ENCODE measurements at places on chromosomes 11 and 22.

GRCh38 chr22:43183496-43184277 is 3.2 kb downstream of the TTLL12 start:
- no peak for DNase-seq

DNA sequence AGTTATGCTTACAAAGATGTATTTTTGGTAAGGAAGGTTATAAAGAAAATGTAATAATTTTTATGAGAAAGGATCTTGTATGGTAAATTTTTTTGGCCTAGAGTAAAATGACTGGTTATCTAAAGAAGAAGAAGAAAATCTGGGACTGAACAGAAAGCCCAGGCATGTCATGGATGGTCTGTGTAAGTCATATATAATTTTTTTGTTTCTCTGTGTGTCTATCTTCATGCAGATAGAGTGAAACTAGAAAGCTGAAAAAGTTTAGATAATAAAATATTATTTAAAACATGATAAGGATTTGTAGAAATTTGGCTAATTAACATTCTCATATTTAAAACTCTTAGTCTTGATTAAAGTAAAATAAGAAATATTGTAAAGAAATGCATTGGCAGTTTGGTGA is 27.6 kb upstream of the MPEG1 start:
- DNase-seq, result no peak

- DNase-seq, result no peak
Measured at GRCh38 chr11:111123463-111124398, 121.8 kb upstream of the POU2AF2 start.

DNA sequence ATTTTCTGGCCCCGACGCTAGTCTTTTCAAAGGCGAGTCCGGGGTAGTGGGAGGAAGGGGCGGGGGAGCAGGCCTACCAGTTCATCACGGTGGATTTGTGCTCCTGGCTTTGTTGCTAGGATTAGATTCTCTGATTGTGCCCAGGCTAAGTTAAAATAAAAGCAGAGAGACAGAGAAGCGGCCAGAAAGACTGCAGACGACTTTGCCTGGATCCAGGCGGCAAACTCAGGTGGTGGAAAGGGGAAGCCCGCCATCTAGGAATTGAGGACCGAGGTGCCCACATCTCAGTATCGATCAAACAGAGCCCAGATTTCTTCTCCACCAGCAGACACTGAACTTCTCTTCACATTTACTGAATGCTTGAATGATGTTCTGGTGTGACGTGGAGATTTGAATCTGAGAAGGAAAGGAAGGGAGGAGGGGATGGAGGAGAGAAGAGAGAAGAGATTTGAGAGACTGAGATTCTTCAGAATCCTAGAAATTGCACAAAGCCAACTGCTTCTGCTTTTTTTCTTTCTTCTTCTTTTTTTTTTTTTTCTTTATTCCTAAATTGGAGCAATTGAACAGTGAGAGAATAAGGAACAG is 2.7 kb downstream of the FAT3 start:
- no peak for DNase-seq

DNA sequence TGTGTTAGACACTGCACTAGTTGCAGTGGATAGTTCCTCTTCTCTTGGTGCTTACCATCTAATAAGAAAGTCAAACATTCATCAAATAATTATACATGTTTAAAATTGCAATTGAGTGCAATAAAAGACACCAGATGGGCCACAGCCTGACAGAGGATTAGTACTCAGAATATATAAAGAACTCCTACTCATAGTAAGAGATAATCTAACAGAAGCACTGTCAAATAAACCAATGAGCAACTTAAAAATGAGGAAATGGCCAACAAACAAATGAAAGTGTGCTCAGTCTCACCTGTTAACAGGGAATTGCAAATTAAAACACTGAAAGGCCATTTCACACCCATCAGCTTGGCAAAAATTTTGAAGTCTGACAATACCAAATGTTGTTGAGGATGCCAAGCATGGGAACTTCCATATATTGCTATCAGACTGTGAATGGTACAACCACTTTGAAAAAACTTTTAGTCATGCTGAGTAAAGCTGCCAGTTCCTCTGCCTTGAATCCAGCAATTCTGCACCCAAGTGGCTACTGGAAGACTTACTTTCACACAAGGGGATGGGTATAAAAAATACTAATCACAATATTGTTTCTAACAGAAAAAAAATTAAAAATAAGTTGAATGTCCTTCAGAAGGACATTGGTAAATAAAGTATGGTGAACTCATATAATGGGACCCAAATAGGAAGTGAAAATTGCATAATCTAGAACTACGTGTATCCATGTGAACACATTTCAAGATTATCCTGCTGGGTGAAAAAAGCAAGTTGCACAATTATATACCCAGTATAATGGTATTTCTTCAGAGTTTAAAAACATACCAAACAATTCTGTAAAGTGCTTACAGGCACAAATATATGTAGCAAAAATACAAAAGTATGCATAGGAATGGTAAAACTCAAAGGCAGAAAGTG is 41.4 kb upstream of the CREB3L1 start:
- DNase-seq, result no peak

DNA sequence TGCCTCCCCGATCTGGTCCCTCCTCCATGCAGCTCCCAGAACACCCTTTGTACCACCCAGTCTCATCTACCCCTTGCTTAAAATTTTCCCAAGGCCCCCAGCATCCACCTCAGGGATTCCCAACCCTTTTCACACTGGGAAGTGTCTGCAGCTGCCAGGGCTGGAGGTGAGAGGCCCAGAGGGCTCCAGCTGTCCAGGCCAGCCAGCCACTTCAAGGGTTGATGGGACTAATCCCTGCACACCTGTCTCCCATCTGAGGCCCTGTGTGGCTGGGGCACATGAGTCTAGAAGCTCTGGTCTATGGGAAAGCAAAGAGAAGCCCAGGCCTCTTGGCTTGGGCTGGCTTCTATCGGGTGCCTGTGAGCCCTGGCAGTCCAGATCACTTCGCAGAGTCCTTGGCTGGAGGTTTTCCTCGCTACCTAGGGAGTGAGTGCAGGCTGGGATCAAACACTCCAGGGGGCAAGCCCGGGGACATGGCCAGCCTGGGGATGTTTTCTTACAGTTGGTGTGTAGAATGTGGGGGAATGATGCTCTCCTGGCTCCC is 41.1 kb upstream of the TPBGL start:
- no peak for DNase-seq

DNA sequence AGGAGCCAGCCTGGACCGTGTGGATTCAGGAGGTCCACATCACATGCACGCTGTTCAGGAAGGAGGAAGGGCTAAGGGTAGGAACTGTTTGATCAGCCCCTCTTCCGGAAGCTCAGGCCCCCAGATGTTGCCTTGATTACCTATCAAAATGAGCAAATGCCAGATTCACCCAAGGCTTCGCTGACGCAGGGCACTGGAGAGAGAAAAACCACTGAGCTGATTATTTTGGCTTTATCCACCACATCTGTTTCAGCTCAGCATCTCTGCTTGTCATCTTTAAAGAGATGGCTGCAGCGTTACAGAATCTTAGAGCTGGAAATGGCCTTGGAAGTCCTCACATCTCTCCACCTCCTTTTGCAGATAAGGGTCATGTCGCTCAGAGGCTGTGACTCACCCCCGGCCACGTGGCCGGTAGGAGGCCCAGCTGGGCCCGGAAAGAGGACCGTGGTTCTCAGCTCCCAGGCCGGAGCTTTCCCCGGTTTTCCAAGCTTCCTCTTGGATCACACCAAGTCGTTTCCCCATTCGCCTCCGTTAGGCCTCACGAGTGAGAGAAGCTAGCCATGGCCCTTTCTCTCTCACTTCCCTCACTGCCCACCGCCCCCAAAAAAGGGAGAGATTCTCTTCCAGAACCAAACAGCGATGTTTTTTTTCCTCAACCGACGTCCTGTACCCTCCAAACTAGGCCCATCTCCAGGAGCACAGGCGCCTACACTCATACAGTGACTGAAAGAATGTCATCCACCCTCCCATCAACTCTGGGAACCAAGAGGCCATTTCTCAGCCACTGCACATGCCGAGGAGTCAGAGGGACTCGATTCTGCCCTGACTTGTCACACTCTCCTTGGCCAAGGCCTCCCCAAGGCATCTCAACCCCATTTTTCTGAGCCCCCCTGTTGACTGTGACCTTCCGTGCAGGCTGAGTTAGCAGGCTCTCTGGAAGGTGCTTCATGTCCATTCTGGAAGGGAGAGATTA is 37.6 kb downstream of the LIF start:
- peak; percentile 83 for DNase-seq

DNA sequence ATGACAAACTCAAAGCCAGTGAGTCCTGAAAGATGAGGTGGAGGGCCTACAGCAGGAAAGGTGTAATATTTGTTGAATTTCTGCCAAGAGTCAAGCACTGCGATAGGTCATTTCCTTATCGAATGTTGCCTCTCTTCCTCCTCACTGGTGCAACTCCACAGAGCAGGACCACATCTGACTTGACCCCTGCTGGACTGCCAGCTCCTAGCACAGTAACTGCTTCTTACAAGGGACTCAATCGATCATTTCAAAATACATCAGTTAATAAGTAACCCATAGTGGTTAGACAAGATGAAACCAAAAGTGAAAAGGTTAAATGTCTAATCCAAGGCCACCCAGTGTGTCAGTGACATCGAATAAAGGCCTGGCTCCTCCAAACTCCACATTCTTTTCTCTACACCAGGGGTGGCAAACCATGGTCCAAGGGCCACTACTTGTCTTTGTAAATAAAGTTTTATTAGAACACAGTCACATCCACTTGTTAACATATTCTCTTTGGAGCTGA is 98.5 kb upstream of the CSNK2A3 start:
- no peak for DNase-seq

DNA sequence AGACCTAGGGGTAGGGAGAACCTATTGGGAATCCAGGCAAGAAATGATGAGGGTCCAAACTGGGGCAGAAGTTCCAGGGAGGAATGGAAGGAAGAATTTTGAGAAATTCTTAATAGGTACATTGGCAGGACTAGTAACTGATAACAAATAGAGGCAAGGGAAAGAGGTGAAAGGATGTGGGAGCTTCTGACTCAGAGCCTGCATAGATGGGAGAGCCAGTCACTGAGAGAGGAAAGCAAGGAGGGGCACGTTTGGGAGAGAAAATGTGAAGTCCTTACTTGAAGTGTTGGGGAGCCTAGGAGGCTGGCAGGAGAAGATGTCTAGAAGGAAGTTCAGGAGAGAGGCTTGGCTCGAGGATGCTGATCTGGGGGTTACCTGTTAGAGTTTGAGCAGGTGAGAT is 104.6 kb upstream of the NCAM1 start:
- no peak for DNase-seq

DNA sequence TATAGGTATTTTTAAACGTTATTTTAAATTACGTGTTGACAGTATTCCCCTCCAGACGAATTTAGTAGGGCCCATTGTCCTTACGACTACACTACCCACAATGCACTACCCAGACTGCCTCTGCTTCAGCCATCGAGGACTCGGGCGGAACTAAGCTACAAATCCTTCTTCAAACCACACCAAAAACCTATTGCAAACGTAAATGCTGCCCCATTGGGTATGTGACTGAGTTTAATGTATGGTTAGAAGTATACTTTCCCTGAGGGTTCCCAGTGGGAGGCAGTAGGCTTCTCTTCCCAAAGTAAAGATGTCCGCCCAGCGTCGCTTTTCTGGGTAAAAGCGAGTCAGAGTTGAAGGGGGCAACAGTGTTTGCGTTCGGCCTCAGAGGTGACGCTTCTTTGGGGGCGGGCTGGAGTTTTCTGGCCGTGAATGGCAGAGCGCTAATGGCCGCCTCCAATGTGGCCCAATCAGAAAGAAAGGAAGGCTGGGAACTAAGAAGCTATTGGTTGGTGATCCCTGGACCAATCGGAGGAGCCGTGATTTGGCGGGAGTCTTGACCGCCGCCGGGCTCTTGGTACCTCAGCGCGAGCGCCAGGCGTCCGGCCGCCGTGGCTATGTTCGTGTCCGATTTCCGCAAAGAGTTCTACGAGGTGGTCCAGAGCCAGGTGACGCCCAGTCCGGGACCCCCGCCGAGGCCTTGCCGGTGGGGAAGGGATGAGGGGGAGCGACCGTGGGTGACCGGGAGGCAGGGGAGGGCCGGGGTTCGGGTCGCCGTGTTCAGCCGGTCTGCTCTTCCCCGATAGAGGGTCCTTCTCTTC is at the start of gene CDC45:
CDC45 (plus strand) TSS at position 566 of the 818 bp plus-strand sequence; CDS start at position 615, 49 bp downstream.
- peak; percentile 95 for DNase-seq

GRCh38 chr11:69958308-69958707 is 119.8 kb upstream of the ANO1 start:
- DNase-seq, result no peak

GRCh38 chr11:54832676-54833075 is 126.0 kb downstream of the OR4A5 start:
- DNase-seq, result no peak

GRCh38 chr11:2328656-2329354 is 27.0 kb downstream of the TSPAN32 start:
- DNase-seq, result no peak

DNA sequence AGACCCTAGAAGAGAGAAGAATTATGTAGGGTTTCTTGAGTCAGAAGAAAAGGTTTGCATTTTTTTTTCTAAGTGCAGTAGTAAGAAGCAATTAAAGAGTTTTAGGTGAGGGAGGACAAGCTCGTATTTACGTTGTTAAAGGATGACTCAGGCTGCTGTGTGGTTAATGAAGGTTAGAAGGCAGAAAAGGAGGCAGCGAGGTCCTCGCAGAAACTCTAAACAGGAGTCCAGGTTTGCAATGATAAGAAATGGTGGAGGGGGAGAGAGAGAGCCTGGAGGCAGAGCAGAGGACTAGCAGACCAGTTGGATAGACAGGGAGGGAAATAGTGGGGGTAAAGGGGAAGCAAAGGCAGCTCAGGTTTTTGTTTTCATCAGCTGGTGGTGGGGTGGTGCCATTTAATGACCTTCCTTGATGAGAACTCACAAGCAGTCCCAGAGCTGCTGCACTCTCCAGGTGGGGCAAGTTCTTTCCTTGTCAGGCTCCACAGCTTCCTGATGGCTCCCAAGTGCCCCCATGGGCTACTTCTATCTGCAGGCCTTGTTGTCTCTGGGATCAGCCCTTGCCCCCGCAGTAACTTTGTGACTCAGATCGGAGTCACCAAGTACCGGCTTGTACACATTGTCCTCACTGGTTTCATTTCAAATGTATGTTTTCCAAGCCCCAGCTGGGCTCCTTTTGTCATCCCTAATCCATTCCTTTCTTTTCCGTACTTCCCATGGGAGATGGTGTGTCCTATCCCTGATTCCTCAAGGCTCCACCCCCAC is 8.3 kb upstream of the INSC start:
- DNase-seq, result no peak

GRCh38 chr11:6746086-6746618 is 25.6 kb downstream of the OR2AG2 start:
- no peak for DNase-seq

- peak; percentile 89 for DNase-seq
Measured at GRCh38 chr22:30204742-30205111, 41.8 kb downstream of the LIF start.

- DNase-seq, result no peak
Measured at GRCh38 chr11:73265278-73265810, 6.8 kb upstream of the P2RY6 start.

GRCh38 chr11:117868815-117869561 is 7.5 kb downstream of the FXYD6 start:
- DNase-seq, result no peak

- no peak for DNase-seq
Measured at GRCh38 chr22:25149014-25149413, 50.6 kb upstream of the CRYBB3 start.

GRCh38 chr11:87007963-87008362 is 29.8 kb upstream of the TMEM135 start:
- peak; percentile 47 for DNase-seq

Data from AG09319 (cell line).